Spinal cord (tissue), 10 donors: ENCODE measurements at places on chromosomes 3 and 15.

GRCh38 chr3:188128905-188129304 is 25.1 kb upstream of the LPP start:
- DNase-seq: no peak

DNA sequence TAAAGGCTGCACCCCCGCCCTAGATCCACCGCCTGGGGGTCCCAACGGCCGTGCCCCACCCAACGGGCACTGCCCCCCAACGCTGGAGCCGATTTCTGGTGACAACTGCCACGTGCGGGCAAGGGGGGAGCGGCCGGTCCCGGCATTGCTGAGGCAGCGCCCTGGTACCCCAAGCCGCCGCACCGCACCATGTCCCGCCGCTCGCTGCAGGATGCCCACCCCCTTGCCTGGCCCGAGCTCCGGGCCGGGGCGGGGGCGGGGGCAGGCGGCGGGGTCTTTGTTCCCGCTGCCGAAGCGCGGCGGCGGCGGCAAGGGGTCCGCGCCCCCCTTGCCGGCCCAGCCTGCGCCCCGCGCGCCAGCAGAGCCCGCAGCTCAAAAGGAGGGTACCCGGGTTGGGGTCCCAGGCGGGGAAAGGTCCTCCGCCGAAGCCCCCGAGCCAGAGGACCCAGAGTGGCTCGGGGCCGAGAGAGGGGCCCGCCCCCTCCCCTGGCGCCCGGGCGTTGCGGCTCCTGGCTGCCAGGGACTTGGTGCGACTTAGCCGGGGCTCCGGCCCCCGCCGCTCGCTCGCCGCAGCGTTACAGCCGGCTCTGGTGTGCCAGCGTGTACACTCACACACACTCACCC is 678 bp downstream of the SEMA7A start:
- no peak for DNase-seq

DNA sequence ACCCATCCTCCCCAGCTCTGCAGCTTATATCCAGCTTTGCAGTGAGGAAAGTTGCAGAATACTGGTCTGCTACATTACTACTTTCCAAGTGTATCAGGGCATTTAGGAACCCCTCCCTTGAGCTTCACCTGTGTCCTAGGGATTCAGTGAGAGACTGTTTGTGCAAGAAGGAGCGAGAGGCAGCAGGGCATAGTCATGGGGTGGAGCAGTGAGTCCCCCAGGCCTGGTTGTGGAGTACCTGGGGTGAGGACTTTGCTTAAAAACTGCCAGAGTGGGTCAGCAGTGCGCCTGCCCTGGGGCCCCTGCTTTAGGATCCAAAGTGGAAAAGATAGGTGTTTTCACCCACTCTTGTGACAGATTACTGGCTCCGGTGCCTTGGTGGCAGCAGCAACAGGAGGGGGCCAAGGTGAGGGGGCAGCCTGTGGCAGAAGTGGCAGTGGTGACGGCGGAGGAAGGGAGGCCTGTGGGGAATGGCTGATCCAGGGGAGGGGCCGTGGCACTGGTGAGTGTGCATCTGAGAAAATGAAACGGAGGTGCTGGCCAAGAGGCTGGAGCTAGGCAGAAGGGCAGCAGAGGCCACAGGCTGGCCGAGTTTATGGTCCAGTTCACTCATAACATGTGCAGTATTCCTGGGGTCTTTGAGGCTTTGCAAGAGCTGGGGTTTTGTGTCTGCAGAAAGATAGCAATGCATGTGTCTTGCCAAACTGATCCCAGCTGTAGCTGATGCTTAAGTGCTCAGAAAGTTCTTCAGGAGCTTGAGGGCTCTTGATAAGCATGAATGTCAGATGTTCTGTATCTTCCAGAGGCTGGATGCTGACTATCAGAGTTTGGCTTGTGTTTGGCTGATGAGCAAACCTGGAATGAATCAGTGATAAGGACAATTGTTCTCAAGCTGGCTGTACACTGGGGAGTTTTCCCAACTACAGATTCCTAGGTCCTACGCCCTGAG is 43.4 kb downstream of the GOLGA6A start:
- no peak for DNase-seq

DNA sequence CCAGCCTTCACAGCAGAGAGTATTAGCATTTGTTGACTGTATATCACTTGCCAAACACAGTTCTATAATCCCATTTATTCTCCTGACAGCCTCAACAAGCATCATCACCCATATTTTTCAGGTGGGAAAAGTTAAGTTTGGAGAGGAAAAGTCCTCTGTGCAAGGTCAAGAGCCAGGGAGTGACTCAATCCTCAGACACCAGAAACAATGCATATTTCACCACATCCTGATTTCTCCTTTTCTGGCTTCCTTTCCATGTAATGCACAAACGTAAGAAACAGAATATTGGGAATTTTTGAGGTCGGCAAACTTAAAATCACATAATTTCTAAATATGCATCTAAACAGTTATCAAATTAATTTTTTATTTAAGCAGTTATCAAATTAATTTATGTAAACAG is 116.0 kb upstream of the GADL1 start:
- DNase-seq: no peak

DNA sequence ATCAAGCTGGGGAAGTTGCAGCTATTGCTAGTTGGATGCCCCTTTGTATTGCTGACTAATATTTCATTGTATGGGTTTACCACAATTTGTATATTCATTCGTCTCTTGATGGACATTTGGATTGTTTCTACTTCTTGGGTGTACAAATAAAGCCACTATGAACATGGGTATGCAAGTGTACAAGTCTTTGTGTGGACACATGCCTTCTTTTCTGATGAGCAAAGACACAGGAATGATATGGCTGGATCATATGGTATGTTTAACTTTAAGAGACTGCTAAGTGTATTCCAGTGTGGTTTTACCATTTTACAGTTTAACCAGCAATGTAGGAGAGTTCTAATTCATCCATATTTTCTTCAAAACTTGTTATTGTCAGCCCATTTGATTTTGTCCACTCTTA is 32.2 kb downstream of the NECTIN3 start:
- no peak for DNase-seq

- DNase-seq: no peak
Measured at GRCh38 chr3:194422188-194422587, 23.1 kb upstream of the GP5 start.

DNA sequence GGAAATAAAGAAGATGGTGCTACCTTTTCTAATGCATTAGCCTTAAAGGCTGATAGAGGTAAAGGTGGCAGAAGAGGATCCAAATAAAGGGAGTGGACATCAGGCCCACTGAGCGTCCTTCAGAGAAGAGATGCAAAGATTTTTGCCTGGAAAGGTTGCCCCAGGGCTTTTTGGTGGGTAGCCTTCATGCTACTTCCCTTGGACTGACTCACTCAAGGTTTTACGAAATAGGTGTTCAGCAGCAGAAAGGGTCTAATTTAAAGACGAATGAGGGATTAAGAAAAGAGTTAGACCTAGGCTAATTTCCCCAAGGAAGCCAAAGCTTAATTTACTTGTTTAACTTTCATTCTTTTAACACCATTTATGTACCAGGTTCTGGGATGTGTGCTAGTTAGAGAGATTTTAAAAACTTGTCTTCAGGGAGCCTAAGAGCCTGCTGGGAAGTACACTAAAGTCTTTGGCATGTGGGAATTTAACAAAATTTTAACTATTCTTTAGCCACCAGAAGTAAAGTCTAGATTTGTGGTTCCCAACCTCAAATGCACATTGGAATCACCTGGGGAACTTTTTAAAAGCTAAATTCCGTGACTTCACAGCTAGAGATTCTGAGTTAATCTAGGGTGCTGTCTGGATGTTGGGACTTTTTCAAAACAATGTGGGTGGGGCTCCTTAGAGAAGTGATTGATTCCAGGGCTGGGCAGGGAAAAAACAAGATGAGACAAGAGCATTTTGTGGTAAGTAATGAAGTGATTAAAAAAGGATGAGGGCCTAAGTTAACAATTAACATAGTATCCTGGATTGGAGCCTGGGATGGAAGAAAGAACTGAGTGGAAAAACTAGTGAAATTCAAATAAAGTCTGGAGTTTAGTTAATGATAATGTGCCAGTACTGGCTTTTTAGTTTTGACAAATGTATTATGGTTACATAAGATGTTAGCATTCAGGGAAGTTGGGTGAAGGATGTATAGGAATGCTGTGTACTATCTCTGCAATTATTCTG is 3.4 kb downstream of the IL20RB start:
- DNase-seq: no peak

- DNase-seq: peak; percentile 56
Measured at GRCh38 chr3:192816351-192816750, 89.0 kb upstream of the FGF12 start.

DNA sequence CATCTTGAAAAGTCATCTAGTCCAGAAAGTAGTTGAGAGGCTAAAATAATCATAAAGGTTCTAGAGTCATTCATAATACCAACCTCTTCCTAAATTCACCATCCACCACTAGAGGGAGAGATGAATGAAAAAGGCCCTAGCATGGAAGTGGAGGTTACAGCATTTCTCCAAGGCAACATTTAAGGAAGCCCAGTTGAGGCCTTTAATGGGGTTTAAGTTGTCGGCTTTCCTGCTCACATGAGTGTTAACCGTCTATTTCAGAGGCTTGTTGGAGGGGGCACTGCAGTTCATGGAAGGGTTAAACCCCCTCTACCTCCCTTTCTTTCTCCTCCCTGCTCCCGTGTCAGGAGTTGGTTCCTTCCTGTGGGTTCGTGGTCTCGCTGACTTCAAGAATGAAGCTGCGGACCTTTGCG is 3.8 kb upstream of the SLCO3A1 start:
- DNase-seq: no peak

DNA sequence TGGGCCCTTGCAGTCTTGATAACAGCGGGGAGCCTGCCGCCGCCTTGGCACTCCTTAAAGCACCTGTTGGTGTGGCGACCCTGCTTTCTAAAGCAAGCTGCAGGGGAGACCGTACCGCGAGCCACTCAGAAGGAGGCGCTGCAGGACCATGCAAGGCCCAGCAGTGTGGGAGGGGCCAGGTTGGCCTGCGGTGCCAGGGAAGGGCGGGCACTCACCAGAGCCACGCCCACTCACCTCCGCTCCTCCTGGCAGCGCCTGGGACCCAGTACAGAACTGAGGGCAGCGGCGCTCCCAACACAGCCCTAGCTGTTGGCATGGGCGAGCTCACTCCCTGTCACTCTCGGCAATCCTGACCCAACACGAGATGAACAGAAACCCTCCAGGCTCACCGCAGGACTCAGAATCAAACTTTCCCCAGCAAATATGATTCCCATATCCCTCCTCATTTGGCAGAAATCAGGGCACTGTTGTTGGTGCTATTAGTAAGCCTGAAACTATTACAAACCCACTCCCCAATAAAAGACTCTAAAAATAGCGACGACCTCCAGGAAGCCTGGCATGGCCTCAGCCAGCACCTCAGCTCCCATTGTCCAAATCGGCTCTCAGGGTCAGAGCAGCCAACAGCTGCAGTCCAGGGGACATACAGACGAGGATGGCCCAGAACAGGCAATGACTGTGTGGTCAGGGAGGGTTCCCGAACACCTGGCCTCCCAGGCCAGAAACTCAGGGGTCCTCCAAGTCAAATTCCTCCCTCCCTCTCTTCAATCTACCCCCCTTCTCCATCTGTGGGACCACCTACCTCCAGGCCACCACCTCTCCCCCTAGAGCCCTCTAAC is 77.2 kb downstream of the TBC1D2B start:
- peak; percentile 71 for DNase-seq

- DNase-seq: peak; percentile 90
Measured at GRCh38 chr3:61564395-61565059, 3.2 kb downstream of the PTPRG start.

DNA sequence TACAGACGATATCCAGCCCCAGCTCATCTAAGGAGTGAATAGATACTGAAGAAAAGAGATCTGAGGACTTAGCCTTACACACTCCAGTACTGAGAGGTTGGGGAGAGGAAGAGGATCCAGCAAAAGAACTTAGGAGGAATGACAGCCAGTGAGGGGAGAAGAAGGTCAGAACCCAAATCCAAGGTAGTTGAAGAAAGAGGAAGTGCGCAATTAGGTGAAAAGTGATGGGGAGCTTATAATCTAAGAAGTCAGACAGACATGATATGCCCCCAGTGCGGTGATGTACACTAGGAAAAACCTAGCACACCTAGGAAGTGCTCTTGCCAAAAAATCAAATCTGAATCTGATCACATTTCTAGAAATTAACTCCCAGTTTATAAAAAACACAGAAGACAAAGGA is 20.6 kb downstream of the ENTPD3 start:
- no peak for DNase-seq

- no peak for DNase-seq
Measured at GRCh38 chr3:145251311-145251710, 909.7 kb downstream of the PLOD2 start.

DNA sequence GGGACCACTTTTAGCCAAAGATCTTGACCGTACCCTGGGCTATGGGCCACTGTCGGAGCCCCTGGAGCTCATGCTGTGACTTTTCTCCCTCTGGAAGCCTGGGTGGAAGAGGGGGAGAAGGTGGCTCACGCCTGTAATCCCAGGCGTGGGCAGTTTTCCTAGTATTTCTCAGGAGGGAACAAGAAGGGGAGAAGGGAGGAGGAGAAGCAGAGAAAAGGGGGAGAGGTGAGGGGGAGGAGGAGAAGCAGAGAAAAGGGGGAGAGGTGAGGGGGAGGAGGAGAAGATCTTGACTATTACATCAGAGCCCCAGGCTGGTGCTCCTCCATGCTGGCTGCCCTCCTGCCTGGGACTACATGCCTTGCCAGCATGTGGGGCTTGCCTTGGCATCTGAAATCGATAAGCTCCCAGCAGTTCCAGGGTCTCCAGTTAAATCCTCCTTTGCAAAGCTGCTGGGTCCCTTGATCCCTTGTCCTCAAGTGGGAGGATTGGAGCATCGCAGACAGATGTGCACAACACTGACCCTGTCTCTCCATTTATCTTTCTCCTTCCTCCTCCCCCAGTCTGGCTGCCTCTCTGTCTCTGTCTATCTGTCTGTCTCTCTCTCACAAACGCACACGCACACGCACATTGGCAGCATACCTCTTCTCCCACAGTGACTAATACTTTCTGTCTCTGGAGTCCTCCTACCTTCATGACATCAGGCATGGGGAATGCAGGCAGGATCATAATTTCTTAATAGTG is 41.6 kb downstream of the MRAS start:
- DNase-seq: no peak

DNA sequence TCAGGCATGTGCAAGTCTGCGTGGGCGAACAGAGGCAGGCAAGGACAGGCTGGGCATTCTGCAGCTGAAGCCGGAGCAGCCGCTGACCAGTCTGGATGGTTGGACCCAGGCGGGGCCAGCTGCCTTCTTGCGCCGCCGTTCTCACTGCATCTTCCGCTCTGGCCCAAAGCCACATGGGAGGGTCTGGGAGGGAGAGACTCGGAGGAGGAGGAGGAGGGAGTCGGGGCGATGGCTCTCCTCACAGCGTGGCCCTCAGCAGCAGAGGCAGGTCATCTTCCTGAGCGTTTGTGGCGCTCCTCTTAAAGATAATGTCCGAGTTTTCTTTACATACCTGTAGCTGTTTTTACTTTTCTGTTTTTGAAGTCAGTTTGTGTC is 5.9 kb downstream of the CLK3 start:
- DNase-seq: no peak

DNA sequence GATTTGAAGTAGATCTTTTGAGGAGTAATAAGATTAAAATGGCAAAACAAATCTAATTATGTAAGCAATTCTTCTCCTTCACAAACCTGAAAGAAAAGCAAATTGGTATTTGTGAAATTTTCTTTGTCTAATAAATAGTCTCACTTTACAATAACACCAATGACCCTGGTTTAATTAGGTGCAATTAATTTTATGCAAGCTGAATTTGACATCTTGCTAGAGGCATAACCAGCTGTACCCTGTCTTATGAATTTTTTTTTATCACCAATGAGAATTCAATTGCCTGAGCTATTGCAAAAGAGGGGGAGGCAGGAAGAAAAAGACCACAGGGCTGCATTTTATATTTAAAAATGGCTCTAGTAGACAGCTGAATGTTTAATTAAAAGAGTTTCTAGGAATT is 113.5 kb upstream of the IL12A start:
- no peak for DNase-seq

GRCh38 chr3:31322460-31322859 is 210.3 kb upstream of the STT3B start:
- peak; percentile 62 for DNase-seq
